ENCODE measurements at places on chromosomes 12 and 14.

DNA sequence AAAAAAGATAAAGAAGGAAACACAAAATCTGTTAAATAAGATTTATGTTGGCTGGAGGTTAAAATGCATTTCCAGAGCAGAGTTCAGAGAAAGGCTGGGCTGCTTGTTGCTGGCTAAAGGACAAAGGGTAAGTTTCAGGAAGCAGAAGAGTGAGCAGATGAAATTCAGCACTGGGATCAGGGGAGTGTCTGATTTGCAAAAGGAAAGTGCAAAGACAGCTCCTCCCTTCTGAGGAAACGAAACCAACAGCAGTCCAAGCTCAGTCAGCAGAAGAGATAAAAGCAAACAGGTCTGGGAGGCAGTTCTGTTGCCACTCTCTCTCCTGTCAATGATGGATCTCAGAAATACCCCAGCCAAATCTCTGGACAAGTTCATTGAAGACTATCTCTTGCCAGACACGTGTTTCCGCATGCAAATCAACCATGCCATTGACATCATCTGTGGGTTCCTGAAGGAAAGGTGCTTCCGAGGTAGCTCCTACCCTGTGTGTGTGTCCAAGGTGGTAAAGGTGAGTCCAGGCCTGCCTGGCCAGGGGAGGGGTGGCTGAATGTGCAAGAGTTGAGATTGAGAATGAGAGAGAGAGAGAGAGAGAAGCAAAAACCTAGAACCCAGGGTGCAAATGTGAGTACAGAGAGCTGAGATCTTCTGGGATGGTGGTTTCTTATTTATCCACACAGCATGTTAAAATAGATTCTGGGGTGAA is at the start of gene OAS1:
Gene OAS1, plus strand, starts transcription at position 251 of the 703 bp plus-strand sequence. Its CDS starts 78 bp downstream, at position 329.
- DNase-seq, result no peak

DNA sequence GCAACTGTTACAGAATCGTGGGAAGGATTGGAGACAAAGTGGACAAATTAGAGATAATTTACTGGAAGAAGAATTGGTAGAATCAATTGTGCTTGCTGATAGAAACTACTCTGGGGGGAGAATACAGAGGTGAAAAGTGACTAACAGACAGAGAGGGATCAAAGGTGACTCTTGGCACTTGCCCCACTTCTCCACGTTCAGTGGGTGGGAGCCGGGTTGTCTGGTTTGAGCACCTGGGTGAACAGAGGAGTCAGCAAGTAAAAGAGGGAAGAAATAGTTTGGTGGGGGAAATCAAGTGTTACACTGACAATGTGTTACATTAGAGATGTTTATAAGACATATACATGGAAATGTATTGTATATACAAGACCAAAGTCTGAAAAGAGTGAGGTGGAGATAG is 69.1 kb downstream of the PPP2R5E start:
- no peak for DNase-seq

- DNase-seq, result no peak
Observed at GRCh38 chr12:11321980-11322379, 11.7 kb upstream of the PRB4 start.

- no peak for DNase-seq
Observed at GRCh38 chr12:96258104-96258961, 64.2 kb downstream of the ELK3 start.

GRCh38 chr12:42128327-42128726 is 16.3 kb downstream of the GXYLT1 start:
- no peak for DNase-seq

- DNase-seq, result no peak
Observed at GRCh38 chr14:65003394-65003793, 16.7 kb downstream of the FNTB start.

All from activated CD8-positive, alpha-beta memory T cell treated with anti-CD3 and anti-CD28 coated beads, Interleukin-2, amount 50 U/mL, for 4 hours (primary cell).